Naive thymus-derived CD4-positive, alpha-beta T cell (primary cell): ENCODE measurements at places on chromosomes 3 and 15. TPM values are rescaled to one million over a fixed set of nuclear protein-coding genes. Genes with fewer than 3 reads are reported as not detected.

GRCh38 chr3:197800379-197800778, 9.3 kb downstream of the LRCH3 start:
- no peak overlapping the region for H3K27ac ChIP-seq
- H3K4me3 ChIP-seq = no peak overlapping the region
- peaks cover 13% of the 10 kb centered on the region for H3K4me1 ChIP-seq
- H3K36me3 ChIP-seq = no peaks in the 10 kb centered on the region
- no peak for DNase-seq

- no peaks in the 10 kb centered on the region for H3K4me1 ChIP-seq
- no peak overlapping the region for H3K4me3 ChIP-seq
- H3K27me3 ChIP-seq = no peaks in the 10 kb centered on the region
- DNase-seq = no peak
- peaks cover 15% of the 10 kb centered on the region for H3K36me3 ChIP-seq
- H3K27ac ChIP-seq = no peak overlapping the region
These were observed 60.8 kb downstream of the GREM1 start for GRCh38 chr15:32778391-32779176.

The NDUFB5 gene
- 45.7 TPM for polyA plus RNA-seq

The CD86 gene
- polyA plus RNA-seq = 0.24 TPM

- no peaks in the 10 kb centered on the region for H3K36me3 ChIP-seq
- DNase-seq = no peak
- H3K27ac ChIP-seq = no peak overlapping the region
- H3K27me3 ChIP-seq = no peaks in the 10 kb centered on the region
These were observed 64.5 kb downstream of the TRAT1 start for GRCh38 chr3:108887121-108887520.
